Activated CD8-positive, alpha-beta memory T cell treated with anti-CD3 and anti-CD28 coated beads for 4 hours (primary cell): ENCODE measurements at places on chromosomes 3 and 15.

- no peak for DNase-seq
Measured at GRCh38 chr3:5055357-5056110, 66.6 kb upstream of the ARL8B start.

GRCh38 chr3:149575213-149575960 lies 82.4 kb downstream of the WWTR1 start:
- no peak for DNase-seq

GRCh38 chr15:90000186-90001001 lies 730 bp upstream of the ZNF710 start:
- DNase-seq = no peak

- no peak for DNase-seq
Measured at GRCh38 chr3:4730719-4731118, 237.6 kb downstream of the ITPR1 start.

DNA sequence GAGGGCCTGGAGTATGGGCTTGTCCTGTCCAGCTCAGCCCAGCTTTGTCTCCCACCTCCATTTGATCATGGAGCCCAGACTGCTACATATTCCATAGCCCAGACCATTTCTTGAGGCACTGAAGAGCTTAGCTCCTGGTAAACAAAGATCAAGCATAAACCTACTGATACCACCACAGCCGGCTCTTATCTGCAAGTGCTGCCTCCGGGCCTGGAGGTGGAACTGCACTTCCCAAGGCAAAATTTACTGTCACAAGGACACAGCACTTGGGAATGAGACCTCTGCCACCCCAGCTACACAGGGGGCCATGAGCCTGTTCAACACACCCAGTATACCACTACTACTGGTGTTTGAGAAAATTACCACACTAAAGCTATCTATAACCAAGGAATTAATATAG lies 53.7 kb upstream of the PLSCR5 start:
- DNase-seq = no peak

DNA sequence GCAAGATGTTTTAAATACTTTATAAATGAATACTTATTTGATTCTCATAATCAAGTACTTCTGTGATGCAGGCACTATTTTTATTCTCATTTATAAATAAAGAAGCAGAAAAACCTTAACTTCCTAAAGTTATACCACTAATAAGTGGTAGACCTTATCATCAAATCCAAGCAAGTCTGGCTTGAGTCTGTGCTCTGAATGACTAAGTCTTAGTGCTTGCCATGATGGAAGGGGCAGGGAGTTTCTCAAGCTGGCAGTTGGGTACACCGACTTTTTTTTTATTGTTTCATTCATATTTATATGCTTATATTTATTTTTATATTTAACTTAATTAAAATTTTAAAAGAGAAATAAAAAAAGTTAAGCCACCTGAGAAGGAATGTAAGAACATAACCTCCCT lies 23.6 kb downstream of the SLMAP start:
- DNase-seq = no peak

DNA sequence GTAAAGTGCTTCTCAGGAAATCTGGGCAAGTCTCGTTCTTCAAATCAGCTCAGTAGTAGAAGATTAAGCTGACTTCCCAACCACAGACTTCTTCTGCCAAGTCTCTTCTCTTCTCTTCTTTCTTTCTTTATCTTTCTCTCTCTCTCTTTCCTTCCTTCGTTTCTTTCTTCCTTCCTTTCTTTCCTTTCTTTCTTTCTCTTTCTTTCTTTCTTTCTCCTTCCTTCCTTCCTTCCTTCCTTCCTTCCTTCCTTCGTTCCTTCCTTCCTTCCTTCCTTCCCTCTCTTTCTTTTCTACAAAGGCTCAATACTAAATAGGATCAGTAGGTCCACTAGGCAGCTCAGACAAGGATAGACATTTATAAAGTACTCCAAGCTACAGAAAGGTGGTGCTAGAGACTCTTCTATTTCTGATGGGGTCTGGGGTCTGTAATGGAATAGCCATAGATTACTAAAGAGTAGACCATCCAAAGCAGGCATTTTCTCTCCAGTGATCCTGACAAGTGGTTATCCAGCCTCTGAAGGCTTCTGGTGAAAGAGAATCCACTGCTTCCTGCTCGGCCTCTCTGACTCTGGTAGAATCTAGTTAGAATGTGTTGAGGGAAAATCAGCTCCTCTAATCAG lies 100.8 kb downstream of the TPRG1 start:
- no peak for DNase-seq

DNA sequence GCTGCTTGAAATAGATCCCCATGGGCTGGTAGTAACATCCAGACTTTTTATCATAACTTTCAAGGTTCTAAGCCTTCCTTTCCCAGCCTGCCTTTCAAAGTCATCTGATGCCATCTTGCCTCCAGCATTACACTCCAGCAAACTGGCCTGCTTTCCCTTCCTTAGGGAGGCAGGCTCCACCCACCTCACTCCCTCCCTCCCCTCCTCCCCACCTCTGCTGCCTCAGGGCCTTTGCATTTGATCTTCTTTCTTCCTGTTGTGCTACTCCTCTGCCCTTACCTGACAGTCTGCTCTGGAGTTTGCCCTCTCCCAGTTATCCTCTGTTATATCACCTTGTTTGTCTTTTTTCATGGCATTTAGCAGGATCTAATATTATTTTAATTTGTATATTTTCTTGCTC lies 319.5 kb downstream of the KCNH8 start:
- DNase-seq = no peak

DNA sequence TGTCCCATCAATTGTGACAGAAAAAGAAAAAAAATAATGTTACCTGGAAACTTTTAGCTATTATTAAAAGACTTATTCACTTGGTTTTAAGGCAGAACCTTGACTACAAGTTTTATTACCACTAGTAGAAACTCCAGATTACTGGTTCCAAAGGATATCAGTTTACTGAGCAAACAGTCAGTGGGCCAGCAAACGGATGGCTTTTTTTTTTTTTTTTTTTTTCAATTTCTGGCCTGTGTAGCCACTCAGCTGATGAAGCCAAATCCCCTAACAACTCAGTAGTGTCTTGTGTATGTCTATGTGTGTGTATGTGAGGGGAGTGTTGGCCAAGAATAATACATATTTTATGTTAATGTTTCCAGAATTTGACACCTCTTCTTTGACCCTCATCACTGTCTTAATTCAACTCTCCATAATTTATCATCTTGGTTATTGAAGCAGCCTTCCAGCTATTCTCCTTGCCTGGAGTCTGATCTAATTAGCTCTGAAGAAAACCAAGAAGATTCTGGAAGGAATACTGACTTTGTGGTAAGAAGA lies 724.9 kb downstream of the NSUN3 start:
- no peak for DNase-seq

DNA sequence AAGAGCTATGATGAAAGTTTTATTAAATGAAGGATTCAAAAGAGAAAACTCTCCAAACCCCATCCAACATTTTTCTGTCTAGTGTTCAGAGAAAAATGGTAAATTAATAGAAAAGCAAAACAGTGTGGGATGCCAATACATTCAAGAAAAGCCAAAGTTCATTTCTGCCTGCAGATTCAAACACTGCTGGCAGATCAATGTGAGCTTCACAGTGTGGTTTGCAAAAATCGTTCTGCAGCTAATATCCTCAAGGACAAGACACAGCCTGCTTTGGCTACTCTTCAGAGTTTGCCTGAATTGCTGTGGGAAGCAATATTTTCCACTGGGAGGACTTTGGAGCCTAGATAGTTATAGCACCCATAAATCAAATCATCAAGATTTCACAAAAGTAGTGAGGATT lies 619.9 kb upstream of the SUCLG2 start:
- no peak for DNase-seq

- no peak for DNase-seq
Measured at GRCh38 chr15:45441036-45441435, 62.7 kb upstream of the GATM start.

DNA sequence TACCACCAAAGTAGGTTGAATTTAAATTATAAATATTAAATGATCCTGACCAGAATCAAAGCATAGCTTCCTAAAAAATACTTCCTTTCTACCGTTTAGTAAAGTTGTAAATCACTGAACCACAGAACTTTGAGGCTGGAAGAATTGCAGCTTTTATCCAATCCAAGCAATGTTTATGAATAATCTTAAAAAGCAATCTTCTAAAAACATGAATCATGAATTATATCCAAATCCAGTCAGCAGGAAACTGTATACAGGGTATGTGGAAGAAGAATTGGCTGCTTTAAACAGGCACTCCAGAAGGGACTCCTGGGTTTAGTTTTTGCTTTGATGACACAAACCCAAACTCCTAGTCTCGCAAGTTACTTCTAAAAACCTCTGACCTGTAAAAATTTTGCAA lies 30.2 kb downstream of the HEG1 start:
- DNase-seq = no peak

GRCh38 chr15:52078197-52078875 lies 34.2 kb downstream of the BCL2L10 start:
- no peak for DNase-seq

GRCh38 chr15:89672221-89673164 lies 6.7 kb downstream of the PLIN1 start:
- DNase-seq = no peak

DNA sequence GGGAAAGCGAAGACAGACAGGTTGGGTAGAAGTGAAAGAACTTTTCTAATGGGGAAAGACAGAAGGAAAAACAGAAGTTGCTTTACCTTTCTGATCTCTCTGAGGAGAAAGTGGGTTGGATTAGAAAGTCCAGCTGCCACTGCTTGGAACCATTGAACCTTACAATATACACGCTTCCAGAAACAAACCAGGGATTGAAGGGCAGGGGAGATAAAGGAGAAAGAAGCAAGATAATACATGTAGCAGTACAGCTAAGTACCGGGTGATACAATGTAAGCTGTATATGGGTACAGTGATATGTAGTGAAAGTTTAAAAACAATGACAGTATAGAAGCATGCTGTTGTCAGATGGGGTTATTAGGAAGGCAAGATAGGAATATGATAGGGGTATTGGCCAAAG lies 684.4 kb downstream of the AGBL1 start:
- DNase-seq = no peak

DNA sequence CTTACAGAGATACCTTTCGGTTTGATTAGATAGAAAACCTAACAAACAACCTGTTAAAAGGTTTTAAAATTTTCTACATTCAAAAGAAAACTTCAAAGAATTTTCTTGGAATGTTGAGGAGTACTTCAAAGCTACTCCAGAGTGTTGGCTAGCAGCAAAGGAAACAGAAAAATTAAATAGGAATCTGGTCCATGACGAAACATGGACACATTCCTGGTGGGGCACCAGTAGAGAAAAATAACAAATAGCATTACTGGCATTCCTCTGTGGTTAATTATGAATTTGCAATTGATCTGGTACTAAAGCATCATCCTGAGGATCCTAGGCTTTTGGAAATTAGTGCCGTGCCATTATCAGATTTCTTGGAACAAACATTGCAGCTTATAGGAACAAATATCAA lies 59.5 kb upstream of the DPPA4 start:
- DNase-seq = no peak

DNA sequence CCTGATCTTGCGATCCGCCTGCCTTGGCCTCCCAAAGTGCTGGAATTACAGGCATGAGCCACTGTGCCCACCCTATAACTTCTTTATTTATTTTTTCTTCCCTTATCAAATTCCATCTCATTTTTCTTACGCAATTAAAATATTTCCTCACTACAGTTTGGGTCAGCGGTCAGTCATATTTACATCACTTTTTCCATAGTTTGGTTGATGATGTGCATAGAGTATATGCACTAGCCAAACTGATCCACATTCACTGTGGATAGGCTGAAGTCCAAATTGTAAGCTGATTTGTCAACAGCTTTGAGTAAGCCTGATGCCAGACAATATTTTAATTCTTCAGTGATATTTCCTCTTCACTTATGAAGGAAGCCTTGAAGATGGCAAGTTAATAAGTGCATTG lies 256.3 kb downstream of the TIGIT start:
- no peak for DNase-seq

DNA sequence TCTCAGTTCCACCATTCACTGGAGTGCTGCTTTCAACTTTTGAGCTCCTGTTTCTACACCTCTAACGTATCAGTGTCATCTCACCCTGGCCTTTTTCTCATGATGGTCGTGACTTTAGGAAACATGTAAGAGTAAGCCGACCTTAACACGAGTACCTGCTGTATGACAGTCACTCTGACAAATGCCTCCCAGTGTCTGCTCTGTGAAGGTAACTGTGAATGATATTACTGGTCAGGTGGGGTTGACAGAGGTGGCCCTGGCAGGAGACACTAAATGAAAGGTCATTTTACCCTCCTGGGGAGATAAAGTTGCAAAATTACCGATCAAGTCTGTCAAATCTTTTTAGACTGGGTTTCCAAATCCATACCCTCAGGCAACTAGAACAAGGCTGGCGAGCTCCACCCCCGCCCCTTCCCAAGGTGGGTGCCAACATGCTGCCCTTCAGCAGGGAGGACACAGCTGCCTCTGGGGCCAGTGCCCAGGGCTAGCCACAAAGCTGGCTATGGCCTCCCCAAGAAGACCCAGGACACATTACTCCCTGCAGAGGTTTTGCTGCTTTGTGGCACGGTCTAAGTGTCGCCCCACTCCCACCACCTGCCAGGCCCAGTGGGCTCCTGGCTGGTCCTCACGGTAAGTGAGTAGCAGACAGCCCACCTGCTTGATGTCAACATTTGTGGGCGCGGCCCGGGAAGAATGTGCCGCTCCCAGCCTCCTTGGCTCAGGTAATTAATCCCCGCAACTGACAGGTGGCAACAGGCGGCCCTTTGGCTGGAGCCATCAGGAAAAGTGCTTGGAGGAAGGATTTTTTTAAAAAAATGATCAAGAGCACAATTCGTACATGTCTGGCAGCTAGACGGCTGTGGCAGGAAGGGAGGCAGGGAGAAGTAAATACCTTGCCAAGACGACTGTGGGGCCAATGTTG lies 211.8 kb downstream of the TP63 start:
- no peak for DNase-seq

DNA sequence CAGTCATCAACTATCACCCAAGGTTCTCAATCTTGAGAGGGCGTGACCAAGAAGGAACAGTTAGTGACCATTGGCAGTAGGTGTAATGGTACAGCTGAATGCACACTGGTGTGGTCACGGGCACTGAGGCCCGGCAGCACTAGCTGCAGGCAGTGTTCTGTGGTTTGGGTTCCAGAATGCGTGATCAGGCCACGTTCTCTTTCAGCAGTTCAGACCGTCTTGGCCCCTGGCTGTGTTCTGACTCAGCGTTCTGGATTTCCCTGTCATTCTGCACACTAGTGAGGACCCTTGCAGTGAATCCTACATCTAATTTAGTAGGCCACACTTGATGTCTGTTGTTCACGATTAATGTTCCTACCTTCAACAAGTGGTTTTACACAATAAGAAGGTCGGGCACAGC lies 220.5 kb upstream of the SLCO3A1 start:
- DNase-seq = no peak

DNA sequence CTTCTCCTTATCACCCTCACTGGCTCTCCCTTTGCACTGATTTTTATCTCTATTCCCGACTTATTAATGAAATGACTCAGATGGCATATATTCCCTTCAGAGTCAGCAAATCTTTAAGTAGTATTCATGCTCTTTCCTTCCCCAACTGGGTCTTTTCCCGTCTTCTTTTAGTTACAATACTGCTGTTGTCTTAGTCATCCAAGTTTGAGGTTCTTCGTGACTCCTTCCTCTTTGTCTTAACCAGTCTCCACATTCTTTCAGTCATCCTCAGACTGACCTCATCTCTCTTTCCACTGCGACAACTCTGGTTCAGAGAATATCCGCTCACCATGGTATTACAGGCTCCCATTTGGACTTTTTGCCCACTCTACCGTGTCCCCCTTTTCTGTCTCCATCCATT lies 12.4 kb downstream of the WDR5B start:
- no peak for DNase-seq
